Left renal pelvis (tissue), 4 donors: ENCODE measurements at places on chromosomes 11 and 22.

- DNase-seq: no peak
These were observed 94.1 kb upstream of the NNMT start for GRCh38 chr11:114202011-114202609.

DNA sequence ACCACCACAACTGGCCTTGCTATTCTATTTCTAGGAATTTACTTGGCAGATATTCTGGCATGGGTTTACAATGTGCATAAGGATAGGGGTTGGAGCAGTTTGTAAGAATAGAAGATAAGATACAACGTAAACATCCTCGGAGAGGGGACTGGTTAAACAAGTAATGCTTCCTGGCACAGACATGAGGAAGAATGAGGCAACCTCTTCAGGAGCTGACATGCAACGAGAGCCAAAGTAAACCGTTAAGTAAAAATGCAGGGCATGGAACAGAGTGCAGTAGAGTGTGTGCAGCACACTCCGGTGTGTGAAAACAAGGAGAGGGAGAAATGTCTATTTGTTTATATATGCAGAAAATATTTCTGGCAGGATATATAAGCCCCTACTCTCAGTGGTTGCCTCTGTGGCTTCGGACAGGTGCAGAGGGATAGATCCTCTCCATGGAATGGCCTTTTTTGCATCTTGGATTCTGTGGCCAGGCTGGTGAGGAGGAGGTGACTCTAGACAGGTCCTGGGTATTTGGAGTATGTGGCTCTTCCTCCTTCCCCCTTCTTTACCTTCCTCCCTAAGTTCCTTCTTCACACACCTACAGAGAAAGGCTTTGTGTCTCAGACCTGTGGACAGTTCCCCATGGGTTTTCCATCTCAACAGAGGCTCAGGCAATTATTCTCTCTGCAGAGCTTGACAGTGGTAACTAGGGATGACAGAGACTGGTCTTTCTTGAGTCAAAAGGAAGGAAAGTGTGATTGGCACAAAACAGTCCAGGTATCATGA is 2.5 kb downstream of the RAB36 start:
- no peak for DNase-seq

DNA sequence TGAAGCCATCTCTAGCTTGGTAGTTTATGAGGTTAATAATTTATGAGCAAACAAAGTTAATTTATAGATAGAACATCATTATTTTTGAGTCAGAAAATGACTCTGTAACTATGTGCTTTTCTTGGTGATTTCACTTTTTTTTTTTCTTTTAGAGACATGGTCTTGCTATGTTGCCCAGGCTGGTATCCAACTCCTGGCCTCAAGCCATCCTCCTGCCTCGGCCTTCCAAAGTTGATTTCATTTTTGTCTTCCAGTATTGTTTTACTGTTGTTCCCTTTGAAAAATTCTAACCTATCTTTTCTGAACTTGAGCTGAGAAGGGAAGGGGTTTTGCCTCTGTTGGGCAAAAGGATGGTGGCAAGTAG is 706 bp upstream of the CXCR5 start:
- DNase-seq: no peak

DNA sequence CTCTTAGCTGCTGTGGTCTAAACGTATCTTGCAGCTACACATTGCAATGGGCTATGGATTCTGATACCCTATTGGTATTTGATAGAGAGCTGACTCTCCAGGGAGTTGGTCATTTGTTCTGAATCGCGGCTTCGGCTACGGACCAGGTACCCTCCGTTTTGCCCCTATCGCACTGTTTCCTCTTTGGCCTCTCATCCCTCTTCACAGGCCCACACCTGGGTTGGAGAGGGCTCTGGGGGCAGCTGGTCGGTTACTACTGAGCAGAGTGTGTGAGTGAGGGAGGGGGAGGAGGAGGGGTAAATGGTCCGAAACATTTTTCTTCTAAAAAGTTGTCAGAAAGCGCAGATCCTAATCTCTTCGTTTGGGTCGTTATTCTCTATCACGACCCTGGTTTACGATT is 48.8 kb upstream of the HSD17B12 start:
- no peak for DNase-seq

- peak; percentile 48 for DNase-seq
These were observed 931 bp downstream of the CADM1 start for GRCh38 chr11:115503083-115503885.

GRCh38 chr11:67293090-67293489 is 4.0 kb downstream of the ANKRD13D start:
- no peak for DNase-seq

- no peak for DNase-seq
These were observed 4.9 kb downstream of the LRP4 start for GRCh38 chr11:46913484-46913883.

GRCh38 chr22:48778308-48779195 is 1049.1 kb downstream of the BRD1 start:
- DNase-seq: no peak

GRCh38 chr11:64198511-64198910 is 8.0 kb upstream of the FERMT3 start:
- DNase-seq: no peak

DNA sequence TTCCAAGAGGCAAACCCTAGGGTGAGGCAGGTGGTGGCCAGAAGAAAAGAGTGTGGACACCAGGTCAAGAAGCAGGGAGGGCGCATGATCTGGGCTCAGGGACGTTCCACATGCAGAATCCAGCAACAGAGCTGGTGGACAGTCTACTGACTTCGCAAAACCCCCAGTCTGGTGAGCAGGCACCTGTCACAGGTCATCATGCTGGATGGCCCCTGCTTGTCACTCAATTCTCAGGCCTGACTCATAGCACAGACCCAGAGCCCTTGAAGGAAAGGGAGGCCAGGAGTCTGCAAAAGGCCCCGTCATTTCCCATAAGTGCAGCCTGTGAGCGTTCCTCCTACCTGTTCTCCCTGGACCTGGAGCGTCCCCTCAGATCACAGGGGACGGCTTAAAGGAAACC is 18.2 kb downstream of the APOL4 start:
- DNase-seq: no peak

DNA sequence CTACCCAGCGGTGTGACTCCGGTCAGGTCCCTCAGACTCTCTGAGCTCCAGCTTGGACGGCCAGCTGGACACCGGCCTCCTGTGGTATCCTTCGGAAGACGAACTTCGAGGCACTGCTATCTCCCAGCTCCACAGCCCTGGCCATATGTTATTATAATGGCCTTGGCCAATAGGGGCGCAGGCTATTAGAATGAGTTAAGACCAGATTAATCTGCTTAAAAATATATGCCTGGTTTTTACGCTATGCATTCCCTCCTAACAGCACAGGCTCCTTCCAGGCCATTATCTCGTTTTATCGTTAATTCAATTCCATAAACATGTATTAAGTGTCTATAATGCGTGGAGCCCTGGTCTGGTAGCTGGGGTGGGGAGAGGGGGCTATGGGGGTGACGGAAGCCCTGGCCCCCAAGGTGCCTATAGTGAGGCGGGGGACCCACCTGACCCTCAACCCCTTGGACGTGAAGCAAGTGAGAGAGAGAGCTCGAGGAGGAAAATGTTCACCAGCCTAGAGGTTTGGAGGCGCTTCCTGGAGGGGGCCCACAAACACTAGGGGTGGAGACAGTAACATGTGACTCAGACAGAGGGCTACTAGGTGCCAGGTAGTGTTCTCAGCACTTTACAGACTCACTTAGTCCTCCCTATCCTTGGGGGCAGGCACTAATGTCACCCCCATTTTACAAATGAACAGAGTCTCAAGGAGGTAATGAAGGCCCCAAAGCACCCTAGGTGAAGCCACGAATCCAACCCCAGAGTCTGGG is 37.5 kb upstream of the TCF20 start:
- no peak for DNase-seq

GRCh38 chr11:19191530-19192169 is 10.1 kb downstream of the CSRP3 start:
- DNase-seq: no peak

GRCh38 chr11:76250520-76251225 is 44.4 kb upstream of the WNT11 start:
- DNase-seq: no peak

DNA sequence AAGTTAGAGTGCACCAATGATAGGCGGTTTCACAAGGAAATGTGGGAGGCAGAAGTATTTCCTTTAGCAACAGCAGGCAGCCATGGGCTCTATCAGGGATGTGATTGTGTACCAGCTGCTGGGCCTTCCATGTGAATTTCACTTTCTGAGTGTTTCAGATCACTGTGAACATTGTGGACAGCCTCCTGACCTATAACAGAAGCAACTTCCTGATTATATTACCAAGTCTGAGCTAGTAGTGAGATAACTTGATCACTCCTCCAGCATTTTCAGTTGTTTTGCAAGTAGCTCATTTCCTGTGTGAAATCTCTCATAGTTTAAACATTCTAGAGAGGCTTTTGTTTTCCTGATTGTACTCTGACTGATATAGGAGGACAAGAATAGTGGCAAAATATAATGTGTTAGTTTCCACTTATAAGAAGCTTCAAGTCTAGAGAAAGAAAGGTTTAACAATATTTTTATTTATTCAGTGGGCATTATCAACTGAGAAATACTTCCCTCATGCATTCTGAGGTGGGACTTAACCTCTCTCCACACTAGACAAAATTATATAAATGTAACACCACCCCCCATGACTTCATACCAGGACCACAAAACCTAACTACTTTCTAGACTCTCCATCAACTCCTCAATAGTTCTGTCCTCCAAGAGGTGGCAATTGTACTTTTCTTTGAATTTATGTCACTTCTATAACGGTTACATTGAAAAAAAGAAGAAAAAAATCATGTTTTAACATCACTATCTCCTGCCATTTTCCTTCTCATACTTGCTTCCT is 184.2 kb upstream of the LUZP2 start:
- no peak for DNase-seq

DNA sequence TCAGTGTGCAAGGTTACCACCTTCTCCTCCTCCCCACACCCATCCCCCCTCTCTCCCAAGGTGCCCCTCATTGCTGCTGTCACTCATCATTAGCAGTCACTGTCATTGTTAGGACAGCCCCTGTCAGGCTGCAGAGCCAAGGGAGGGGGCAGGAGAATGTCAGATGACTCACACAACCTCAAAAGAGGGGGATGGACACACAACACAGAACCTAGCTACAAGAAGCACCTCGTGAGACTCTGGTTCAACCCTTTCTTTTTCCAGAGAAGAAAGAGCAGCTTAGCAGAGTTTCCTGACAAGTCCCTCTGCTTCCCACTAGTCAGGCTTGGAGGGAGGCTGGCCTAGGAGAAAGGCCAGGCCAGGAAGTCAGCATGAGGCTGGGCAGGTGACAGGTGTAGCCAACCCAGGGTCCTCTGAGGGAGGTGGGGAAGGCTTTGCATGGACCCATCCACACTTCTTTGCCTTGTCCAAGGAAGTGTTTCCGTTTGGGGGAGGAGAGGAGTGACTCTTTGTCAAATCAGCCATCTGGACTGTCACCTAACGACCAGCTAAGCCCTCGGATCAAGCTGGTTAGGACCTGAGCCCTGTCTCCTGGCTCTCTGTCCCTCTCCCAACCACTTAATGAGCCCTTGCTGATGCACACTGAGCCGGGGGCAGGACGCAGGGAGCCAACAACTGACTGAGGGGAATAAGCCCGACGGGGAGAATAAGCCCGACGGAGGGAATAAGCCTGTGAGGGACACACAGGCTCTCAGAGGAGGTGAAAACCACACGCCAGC is 18.3 kb downstream of the ADORA2A start:
- no peak for DNase-seq

GRCh38 chr22:23534851-23535717 is 45.0 kb downstream of the IGLL1 start:
- DNase-seq: no peak

DNA sequence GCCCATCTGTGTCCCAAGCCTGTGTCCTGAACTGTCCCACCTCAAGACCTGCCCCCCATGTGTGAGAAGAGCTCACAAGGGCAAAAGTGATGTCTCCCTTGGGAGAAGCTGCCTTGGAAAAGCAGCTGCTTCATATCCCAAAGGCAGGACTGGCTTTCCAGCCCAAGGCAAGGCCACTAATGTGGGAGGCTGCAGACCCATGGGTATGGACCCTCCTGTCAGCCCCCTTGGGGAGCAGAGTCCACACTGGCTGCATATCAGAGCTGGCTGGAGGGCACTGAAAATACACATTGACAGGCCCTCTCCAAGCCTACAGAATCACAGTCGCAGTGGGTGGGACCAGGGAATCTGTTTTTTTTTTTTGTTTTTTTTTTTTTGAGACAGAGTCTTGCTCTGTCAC is 2.7 kb downstream of the PELI3 start:
- DNase-seq: no peak

DNA sequence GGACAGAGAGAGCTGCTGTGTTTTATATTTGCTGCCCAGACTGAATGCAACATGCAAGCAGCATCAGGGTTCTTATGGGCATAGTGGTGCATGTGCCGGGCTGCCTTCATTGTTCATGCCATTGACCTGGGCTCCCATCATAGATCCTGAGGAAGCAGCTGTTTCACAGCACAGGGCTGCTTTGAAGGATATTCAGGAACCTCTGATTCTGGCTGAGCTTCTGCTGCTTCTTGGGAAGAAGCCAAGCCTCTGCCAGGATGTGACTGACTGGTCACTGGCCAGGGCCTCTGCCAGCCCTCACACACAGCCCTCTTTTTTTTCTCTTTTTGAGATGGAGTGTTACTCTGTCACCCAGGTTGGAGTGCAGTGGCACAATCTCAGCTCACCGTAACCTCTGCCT is 43.3 kb downstream of the CYB5R2 start:
- DNase-seq: no peak

- DNase-seq: no peak
These were observed 1.3 kb upstream of the TMEM25 start for GRCh38 chr11:118529584-118530175.

- no peak for DNase-seq
These were observed 95.4 kb downstream of the RNF169 start for GRCh38 chr11:74844072-74844471.

GRCh38 chr11:77213589-77214428 is 85.8 kb downstream of the MYO7A start:
- no peak for DNase-seq

DNA sequence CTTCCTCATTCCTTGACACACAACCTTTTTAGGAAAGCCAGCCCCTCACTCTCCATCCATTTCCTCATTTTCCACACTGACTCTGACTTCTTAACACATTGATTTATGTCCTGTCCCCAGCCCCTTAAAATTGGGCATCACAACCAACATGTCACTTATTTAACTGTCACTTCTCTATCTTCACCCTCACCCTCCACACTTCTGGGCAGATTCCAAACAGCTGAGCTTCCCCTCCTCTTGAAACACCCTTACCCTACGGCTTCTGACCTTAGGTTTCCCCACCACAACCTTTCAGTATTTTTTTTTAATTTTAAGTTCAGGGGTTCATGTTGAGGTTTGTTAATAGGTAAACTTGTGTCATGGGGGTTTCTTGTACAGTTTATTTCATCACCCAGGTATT is 696.3 kb downstream of the DLG2 start:
- DNase-seq: no peak
